Activated T-helper 1 cell treated with anti-CD3 and anti-CD28 coated beads, Interleukin-12 subunit alpha, Interleukin-12 subunit beta, Interleukin-2, Interleukin-4 antibody, amounts not matched to agents 30 ng/mL and 10 ng/mL and 1 ng/mL, durations not matched to agents 14 hours and 24 hours and 36 hours (primary cell): ENCODE measurements at places on chromosomes 4 and X. TPM values are rescaled to one million over a fixed set of nuclear protein-coding genes. Genes with fewer than 3 reads are reported as not detected.

The ARMCX4 gene
- 3.3 and 4.8 TPM in 2 replicates for total RNA-seq

GRCh38 chrX:103157496-103158316 lies 57.2 kb upstream of the BEX4 start:
- no peak for DNase-seq

GRCh38 chr4:132513491-132513890 lies 635.6 kb upstream of the PCDH10 start:
- no peak for DNase-seq

DNA sequence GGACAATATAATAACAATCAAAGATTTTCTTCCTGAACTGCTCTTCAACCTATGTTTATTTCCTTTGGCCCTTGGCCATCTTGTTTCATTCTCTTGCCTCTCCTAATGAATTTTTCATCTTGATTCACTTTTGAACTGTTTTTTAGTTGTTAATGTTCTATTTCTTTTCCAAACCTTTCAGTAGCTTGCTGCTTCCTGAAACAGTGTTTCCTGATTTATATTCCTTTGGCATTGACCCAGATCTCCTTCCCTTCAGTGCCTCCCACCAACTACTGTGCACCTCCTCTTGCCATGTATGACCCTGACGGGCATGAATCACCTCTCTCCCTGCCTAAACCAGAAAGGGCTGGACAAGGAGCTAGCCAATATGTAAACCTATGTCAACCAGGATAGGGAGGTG lies 25.6 kb upstream of the SPP1 start:
- no peak for DNase-seq

DNA sequence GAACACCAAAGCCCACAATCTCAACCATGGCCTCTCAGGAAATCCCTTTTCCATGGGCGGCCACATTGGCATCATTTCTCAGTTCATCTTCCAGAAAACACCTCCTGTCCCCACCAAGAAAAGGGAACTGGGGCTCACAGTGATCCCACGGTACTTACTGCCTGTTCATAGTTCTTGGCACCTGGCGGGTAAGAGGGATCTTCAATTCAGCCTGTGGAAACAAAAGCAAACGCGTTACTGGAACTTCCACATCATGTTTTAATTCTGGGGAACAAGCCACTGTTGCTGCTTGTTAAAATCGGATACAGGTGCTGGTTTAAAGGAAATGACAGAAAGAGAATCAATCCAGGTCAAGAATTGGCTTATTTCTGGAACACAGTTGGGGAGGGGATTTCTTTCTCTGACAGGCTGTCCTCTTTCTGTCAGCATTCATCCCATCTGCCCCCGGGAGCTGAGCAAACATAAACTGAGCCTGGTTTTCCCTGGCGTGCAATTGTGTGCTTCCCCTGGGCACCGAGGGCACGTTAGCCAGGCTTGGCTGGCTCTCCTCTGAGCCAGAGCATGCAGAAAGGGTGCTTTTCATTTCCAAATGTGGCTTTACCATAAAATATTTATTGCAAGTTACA lies 16.8 kb downstream of the CLNK start:
- DNase-seq: no peak

The ZCCHC12 gene
- 0.10 TPM in 1 of 2 replicates, not detected in the other for total RNA-seq

The INPP4B gene
- total RNA-seq: 16.8 and 19.3 TPM in 2 replicates

DNA sequence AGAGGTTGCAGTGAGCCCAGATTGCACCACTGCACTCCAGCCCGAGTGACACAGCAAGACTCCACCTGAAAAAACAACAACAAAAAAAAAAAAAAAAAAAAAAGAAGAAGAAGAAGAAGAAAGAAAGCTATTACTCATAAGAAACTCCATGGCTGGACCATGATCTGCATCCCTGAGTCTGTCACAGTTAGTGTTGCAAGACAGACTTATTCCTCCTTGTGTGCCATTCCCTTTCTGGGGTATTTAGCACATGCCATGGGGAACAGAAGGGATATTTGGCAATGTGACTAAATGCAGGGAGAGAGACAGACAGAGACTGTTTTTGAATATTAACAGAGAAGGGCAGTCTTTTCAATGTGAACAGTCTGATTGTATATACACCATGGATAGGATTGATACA lies 16.7 kb upstream of the PDS5A start:
- DNase-seq: no peak

DNA sequence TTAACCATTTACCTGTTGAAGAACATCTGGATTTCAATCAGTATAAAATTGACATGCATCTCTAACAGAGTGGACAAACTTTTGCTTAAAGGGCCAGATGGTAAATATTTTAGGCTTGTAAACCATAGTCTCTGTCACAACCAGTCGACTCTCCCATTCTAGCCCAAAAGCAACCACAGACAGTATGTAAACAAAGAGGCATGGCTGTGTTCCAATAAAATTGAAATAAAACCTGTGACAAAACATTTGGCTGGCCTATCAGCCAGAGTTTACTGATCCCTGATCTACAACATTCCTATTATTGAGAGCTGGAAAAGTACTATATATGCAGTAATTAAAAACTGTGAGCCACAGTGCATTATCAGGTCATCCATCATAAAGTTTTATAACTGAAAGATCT lies 3.2 kb downstream of the CENPC start:
- no peak for DNase-seq

- DNase-seq: no peak
These were observed 17.8 kb downstream of the FLNA start for GRCh38 chrX:154356596-154356995.

The TIGD4 gene
- total RNA-seq: 0.24 and 0.57 TPM in 2 replicates

DNA sequence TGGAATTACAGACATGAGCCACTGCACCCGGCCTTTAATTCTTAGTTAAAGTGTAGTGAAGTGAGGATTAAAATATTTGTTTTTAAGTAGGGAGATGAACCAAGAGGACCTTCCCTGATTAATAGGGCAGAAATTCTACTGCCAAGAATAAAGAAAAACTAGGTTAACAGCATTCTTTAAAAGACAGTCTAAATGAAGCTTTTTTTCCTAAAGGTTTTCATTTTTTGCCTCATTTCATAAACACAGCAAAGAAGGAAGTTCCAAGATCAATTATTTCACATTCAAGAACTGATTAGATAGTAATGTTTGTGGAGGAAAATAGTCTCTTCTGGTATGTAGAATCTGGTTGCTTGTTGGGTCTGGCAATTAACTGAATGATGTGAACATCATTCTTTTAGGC lies 112.1 kb upstream of the ARSJ start:
- DNase-seq: no peak

The GYG2 gene
- total RNA-seq: not detected in 2 replicates

GRCh38 chrX:7950865-7951264 lies 23.7 kb upstream of the PNPLA4 start:
- no peak for DNase-seq

The SORBS2 gene
- total RNA-seq: not detected in 2 replicates

DNA sequence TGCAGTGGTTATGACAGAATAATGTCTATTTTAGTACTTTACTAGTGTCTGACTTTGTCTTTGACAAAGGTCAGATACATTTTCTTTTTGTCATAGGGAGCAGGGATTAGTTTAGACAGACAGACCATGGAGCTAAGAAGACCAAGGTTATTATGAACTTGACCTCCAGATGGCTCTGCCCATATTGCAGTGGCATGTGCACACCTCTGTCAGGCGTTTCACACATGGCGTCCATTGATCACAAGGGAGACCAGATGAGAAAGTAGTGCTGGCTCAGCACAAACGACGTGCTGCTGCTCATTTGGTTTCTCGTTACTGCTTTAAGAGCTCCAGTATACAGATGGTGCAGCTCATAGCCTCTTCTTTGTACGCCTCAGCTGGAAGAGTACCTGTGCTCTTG lies 56.3 kb upstream of the HPSE start:
- no peak for DNase-seq

DNA sequence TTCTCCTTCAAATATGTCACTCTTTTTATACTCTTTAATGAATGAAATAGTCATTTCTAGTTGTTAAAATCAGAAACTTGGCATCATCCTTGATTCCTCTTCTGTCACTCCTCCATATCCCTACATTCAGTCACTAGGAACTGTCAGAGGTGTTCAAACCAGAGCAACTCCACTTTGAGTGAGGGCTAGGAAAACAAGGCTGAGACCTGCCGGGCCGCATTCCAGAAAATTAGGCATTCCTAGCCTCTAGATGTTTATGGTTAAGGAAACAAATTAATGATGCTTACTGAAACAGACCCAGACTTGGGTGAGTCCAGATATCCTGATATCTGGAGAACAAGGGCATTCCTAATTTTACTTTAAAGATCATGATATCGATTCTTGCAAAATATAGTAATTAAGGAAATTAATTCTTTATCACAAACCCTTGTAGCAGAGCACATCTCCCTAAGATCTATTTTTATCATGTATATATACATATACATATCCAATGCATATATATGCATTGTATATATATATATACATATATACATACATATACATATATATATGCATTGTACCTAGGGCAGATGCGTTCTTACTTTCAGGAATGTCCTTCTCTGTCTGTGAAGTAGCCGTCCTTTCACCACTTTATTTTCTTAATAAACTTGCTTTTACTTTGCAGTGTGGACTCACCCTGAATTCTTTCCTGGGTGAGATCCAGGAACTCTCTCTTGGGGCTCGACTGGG lies 98.4 kb upstream of the GC start:
- no peak for DNase-seq

GRCh38 chr4:152431291-152431690 lies 104.6 kb downstream of the FBXW7 start:
- DNase-seq: no peak

GRCh38 chrX:17768997-17769396 lies 31.7 kb downstream of the SCML1 start:
- DNase-seq: no peak

The SPANXB1 gene
- total RNA-seq: not detected in 2 replicates

DNA sequence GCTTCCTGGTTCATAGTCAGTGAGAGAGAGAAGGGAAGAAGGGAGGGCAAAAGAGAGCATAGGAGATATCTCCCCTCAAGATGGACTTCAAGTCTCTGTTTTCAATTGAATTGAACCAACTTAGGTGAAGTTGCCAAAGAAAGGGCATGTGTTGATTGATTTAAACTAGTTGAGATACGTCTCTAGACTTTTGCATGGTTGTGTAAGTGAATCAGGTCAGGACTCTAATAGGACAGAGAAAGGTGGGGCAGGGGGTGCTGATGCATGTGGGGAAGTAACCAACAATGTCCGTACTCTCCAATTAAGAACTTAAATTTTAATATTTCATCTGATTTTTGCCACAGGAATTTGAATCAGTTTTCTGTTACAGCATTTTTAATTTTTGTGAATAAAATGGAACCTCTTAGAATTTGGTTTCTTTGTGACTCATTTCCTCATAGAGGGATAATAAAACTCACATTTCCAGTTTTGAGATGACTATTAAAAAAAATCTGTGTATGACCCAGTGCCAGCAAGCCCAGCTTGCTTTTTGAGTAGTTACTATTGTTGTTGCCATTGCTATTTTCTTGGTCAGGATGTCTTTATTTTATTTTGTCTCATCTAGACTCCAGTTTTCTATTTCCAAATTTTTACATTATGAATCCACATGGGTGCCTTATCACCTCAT lies 37.3 kb downstream of the SLIT2 start:
- DNase-seq: no peak

DNA sequence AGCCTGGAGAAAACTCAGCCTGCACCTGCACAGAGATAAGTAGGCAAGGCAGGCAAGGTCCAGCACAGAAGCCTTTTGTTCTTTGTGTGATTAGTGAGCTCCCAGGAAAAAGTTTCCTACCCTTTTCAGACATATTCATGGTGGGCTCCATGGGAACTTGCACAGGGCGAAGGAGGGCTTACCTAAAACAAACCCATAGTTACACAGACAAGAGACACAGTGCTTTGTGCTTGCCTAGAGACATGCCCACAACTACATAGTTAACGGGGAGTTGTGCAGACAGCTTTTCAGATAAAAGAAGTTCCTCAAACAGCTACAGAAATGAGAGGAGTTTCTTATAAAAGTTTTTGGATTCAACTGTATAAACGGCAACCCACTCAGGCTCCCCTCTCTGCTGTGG lies 180.5 kb downstream of the GLUD2 start:
- no peak for DNase-seq

The ERAS gene
- not detected in 2 replicates for total RNA-seq

DNA sequence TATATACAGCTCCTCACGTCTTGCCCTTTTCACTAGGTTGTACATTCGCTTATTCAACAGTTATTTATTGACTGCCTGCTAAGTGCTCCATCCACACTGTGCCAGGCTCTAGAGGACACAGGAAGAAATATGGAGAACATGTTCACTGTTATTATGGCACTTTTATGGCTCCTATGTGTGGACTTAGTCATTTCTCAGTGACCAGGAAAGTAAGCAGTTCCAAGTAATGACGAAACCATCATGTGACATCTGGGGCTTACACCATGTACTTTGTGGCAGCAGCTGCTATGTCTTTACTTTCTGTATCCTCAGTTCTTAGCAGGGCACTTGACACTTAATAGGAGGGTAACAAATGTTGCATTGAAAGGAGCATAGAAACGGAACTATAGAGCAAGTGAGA lies 278.0 kb downstream of the ANK2 start:
- DNase-seq: no peak

DNA sequence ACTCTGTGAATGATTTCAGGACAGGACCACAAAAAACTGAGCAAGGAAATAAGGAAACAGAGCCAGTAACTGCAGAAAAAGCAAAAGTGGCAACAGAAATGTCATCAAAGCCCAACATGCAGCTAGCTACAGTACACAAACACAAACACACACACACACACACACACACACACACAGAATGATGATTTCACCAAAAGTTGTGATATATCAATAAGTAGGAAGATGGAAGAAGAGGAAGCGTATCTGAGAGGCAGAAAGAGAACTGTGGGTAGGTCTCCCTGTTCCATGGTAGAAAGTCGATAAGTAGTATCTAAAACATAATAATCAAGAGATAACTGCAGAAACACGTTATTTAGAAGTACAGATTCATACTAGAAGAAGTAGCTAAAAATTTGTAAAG lies 148.3 kb downstream of the MGST2 start:
- no peak for DNase-seq

DNA sequence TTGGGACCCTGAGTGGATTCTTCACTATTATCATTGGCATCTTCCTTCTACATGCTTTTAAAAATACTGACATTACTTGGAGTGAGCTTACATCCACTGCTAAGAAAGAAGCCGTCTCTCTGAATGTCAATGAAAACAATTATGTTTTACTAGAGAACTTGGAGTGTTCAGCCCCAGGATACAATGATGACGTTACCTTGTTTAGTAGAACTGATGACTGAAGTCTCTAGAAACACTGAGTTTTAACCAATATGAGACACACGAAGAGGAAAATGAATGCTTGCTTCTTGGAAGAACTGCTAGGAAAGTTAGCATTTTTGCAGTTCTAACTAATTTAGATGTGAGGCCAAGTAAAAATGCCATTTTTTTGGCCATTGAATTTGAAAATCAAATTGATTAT lies 19.4 kb downstream of the NIPAL1 start:
- no peak for DNase-seq
